Erythroblast (primary cell): ENCODE measurements at places on chromosomes 2 and 18.

- DNase-seq, result no peak
Observed at GRCh38 chr2:9573013-9573720, 17.5 kb upstream of the ADAM17 start.

DNA sequence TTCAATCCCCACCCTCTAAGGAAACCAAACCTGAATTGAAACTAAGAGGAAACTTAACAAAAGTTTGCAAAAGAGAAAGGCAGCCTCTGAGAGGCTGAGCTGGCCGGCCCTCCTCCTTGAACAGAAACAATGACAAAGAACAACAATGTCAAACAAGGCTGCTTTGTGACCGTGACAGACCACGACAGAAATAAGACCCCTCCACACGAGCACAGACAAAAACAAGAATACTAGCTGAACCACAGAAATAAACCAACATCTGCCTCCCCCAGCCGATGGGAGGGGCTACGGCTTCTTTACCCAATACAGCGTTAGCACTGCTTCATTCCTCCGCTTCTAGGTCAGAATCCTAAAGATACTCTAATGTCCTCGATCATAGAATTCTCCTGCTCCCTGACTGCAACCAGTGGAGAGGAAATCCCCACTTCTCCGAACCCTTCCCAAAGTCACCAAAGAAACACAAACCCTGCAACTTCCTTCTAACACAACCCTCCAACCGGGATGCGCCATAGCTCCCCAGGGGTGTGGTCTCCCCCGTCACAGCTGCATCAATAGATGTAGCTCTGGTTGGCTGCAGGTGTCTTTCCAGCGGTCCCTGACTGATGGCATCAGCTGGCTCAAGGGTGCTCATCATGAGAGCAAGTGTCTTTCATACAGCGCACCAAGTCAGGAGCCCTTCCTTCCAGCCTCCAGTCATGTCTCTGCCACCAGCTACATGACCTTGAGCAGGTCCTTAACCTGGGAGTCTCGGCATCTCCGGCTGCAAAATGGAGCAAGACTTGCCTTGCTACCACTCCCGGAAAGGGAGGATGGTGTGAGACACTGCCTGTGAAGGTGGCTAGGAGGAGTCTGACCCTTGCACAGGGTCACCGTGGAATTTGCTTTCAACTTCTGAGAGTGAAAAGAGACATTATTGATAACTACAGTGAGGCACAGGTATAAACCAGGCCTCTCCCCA is 198.6 kb downstream of the HAUS1 start:
- no peak for DNase-seq

GRCh38 chr2:159124441-159124911 is 156.0 kb downstream of the TANC1 start:
- DNase-seq, result peak; percentile 84

- DNase-seq, result no peak
Observed at GRCh38 chr18:31648966-31649429, 35.4 kb downstream of the B4GALT6 start.

DNA sequence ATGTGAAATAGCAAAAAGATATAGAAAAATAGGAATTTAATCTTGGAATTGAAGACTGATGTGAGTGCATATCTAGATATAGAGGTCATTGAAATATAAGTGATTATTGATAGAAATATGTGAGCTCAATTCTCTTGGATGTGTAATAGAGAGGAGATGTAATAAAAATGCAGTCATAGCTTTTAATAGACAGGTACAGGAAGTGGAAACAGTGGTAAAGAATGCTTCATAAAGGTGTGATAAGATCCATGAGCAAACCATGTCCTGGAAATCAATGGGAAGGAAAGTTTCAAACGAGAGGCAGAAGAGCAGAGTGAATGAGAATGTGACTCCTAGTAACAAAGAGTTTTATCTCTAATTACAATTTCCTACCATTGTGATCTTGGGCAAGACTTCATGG is 634.7 kb upstream of the ZNF804A start:
- DNase-seq, result no peak

GRCh38 chr18:43934322-43934721 is 657.0 kb upstream of the SYT4 start:
- DNase-seq, result no peak

- no peak for DNase-seq
Observed at GRCh38 chr2:47227532-47228279, 72.6 kb upstream of the STPG4 start.

- no peak for DNase-seq
Observed at GRCh38 chr2:133286326-133286922, 281.8 kb downstream of the NCKAP5 start.

GRCh38 chr2:37000318-37000717 is 34.0 kb upstream of the STRN start:
- DNase-seq, result no peak

DNA sequence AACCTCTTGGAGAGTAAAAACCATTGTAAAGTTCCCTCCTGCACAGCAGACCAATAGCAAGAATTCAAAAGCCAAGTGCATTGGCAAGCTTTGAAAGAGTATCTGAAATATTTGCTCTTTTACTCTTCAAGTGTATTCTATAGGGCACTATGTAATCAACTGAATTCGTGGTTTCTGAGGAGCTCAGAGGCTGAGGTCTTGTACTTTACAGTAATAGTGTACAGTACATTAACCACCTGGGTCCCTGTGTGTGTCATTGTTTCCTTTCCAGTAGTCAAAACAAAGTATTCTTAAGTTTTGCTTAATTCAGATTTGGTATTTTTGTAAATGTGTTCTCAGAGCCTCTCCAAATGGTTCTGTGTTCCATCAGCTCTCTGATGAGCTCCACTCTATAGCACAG is 769.7 kb downstream of the LRRTM4 start:
- no peak for DNase-seq

GRCh38 chr2:41906338-41906725 is 141.5 kb upstream of the PKDCC start:
- no peak for DNase-seq

DNA sequence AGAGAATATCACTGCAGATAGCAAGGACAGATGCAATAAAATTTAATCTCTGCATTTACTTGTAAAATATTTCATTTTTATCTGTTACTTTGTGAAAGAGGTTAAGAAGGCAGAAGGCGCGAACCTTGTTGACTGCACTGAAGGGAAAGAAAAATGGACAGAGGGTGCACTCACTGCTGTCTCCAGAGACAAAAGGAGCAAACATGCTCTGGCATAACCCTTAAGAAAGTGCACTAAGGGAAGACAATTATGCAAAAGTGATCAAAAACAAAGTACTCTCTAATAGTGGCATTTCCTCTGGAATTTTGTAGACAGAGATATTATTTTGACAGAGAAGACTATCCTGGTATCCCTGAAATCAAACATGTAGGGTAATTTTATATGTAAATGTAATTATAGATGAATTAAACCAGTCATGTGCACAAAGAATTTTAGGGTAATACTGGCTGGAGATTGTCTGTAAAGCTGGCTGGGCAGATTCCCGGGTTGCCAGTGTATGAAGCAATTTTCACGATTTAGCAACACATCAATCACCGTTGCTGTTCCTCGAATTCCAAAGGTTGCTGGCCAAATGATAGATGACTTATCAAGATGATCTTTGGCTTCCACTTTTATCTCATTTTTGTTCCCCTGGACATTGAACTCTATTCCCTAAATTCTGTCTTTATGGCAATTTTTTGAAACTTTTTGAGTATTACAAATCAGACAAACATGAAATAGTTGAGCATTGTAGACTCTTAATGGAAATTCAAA is 1176.9 kb downstream of the SUCLG1 start:
- no peak for DNase-seq

DNA sequence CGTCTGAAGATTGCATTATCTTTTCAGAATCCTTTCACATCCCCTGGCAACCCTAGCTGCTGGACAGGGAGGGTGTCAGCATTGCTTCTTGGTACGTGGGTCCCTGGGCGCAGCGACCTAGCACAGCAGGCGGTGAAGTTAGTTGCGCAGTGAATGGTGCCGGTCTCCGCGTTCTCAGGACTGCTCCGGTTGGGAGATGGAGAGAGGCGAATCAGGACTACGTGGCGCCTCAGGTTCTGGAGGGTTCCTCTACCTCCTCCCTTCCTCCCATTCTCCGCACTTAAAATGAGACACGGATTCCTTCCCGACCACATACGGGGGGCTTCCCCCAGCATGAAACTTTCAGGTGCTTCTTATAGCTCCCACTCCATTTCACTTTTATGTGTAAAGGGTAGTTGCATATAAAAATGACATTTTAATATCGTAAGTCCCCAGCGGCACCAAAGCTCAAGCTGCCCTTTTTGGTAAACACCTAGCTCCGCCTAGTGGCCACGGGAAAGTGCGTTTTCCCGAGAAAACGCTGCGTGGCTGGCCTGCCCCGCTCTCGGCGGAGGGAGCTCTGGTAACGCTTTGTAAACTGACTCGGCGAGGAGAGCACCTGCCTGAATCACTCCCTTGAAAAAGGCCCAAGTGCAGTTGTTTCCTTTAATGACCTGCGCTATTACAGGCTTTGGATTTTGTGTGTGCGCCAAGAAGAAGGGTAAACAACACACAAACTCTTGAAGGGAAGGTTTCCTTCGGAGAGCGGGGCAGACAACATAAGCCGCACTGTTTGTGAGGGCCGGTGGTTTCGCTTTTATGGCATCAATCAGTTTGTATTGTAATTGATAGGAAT is 32.9 kb upstream of the INHBB start:
- DNase-seq, result peak; percentile 66

DNA sequence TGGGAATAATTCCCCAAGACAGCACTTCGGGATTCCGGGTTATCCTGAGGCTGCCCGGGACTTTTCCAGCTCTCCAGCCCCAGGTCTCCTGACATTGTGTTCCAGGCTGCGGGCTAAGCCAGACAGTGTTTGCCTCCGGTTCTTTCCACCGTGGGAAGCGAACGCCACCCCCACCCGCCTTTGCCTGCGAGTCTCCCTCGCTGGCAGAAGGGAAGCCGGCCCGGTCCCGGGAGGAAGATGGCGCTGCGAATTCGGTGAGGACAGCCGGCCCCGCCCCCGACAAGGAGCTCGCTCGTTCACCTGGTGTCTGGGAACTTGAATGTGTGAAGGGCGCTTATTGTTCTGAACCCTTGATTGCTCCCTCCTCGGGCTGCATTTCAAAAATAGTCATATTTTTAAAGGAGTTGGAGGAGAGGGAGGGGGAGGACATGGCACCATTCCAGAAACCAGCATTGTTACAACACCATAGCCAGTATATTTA is 2.9 kb downstream of the LRATD1 start:
- DNase-seq, result no peak

DNA sequence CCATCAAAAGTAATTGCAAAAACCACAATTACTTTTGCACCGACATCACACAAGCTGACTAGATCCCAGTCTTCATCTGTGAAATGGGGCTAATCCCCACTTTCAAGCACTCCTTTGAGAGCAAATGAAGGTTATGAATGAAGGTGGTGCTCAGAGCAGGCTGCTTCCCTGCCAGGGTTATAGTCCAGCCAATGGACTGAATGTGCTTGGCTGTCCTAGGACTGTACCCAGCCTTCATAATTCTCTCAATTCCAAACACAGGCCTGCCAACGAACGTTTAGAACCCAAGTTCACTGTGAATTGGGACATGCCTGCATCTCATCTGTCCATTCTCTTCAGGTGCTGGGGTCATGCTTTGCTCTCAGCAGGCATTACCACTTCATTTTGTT is 27.8 kb upstream of the ICOS start:
- DNase-seq, result no peak

GRCh38 chr2:66495788-66496640 is 61.1 kb downstream of the MEIS1 start:
- DNase-seq, result no peak

DNA sequence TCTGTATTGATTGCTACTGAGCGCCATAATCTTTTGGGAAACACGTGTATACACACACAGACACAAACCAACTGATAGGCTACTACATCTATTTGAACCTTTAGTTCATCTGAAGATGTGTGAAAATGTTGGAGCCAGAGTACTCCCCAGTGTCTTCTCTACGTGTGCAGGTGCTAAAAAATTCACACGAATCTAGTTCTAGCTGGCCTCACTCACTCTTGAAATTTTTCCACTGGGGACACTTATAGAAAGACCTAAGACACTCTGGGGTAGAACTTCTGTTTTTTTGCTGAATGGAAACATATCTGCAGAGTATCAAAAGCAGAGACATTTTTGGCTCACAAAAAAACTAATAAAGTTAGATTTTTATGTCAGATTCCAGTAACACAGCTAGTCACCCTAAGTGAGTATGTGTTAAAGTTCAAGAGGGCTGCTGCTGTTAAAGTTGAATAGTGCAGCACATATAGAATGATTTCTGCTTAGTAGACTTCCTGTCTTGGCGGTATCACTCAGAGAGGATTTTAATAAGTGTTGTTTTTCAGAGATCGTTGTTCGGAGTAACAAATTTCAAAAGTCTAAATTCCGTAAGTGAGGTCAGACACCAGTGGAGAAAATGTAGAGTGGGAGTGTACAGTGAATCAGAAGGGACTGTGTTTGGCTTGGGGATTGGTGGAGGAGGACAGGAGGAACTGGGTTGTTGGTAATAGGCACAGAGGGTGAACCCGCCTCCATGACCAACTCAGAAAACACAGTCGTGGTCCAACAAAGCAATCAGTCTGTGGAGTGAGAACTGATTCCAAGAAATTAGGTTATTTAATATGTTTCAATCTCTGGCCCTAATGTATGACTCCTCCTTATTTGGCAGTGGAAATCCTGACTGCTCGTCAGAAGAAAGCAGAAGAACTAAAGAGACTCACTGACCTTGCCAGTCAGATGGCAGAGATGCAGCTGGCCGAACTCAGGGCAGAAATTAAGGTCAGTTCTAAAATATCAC is 43.1 kb downstream of the KCTD18 start:
- no peak for DNase-seq

- DNase-seq, result no peak
Observed at GRCh38 chr2:122999821-123000220, 1025.3 kb upstream of the CNTNAP5 start.

GRCh38 chr2:190695739-190696138 is 46.9 kb downstream of the NAB1 start:
- DNase-seq, result no peak

DNA sequence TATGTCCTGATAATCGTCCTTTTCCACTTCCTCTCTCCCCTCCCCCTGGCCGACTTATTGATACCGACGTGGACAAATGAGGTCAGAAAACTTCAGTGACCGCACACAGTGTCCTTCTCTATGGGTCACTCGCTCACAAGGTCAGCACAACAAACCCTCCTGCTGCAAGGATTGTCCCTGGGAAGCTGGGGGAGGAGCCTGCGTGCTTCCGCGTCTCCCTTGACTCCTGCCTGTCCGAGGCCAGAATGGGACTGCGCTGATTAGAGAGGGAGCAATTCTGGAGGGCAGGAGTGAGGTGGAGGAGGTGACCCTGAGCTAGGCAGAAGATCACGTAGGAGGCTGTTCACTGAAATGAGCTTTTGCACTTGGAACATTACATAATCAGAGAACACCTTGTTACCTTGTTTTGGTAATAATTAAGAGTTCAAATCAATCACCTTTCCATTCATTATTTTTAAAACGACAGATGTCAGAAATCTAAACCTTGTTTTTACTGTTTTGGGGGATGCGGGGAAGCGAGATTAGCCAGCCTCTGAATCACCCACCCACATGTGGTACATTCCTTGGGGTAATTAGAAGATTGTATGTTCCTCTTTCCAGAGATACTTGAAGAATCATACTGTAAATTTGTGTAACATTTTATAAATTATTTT is 70.6 kb downstream of the CTAGE1 start:
- DNase-seq, result no peak
